Neural progenitor cell (in vitro differentiated cells): ENCODE measurements at places on chromosomes 7 and 10. TPM values are rescaled to one million over a fixed set of nuclear protein-coding genes. Genes with fewer than 3 reads are reported as not detected.

- no peak overlapping the region for H3K4me3 ChIP-seq
- no peak for DNase-seq
- no peaks in the 10 kb centered on the region for H3K4me1 ChIP-seq
Observed at GRCh38 chr10:106370751-106371150, 793.8 kb downstream of the SORCS1 start.

DNA sequence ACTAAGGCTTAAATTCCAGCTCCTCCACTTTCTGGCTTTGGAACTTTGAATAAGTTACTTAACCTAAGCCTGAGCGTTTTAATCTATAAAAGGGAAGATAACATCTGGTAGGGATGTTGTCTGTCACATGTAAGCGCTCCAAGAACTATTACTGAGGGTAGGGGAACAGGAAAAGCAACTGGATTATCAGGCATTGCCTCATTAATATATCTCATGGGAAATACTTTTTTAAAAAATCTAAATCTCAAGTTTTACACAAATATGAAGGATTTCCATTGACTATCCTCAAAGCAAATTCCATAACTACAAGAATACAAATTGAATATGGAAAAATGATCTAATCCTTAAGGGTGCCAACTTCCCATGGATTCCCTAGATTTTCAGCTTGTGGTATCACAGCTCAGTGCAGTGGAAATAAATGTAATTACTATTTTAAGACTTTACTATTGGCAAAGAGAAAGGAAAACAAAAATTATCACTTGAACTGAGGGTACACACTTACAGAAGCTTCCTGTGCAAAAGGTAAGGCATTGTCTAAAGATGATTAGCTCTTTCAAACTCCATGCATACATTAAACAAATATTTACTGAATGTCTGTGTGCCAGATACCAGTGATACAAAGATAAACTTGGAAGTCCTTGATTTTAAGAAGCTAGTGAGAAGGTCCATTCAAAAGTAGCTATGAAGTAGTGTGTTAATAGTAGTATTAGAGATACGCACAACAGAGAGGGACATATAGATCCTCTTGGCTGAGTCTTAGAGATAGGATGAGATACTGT lies 38.4 kb downstream of the NT5C2 start:
- H3K36me3 ChIP-seq: no peaks in the 10 kb centered on the region
- peak overlapping the region; percentile 98 for H3K27ac ChIP-seq
- no peaks in the 10 kb centered on the region for H3K27me3 ChIP-seq
- peak overlapping the region; percentile 34 for H3K4me3 ChIP-seq
- peak; percentile 21 for DNase-seq

The SH3PXD2A gene
- 2.3 and 4.7 TPM in 2 replicates for total RNA-seq

DNA sequence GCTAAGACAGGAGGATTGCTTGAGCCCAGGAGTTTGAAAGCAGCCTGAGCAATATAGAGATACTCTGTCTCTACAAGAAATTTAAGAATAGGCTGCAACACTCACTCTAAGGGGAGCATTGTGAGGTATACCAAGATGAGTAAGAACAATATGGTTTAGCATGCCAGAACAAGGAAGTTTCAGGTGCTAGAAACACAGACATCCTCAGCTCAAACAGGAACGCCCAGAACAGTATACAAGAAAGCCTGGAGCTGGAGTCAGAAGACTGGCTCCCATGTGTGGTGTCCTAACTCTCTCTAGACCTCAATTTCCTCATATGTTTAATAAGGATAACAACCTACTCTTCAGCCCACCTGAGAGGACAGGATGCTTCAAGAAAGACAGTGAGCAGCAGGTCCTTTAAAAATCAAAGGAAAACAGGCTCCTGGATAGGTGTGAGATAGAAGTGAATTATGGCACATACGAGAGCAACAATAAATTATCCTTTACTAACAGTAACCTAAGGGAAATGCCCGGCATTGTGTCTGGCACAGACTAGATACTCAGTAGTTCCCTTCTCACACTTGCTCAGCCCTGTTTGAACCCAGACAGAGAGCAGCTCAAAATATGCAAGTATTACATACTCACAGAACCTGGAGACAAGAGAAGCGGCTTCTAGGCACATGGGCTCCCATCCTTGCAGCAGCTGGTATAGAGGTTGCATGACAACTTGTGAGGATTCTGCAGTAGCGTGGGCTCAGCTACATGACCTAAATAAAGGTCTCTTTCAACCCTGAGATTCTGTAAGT lies 45.4 kb downstream of the KAT6B start:
- H3K27me3 ChIP-seq: no peaks in the 10 kb centered on the region
- no peaks in the 10 kb centered on the region for H3K36me3 ChIP-seq
- no peak for DNase-seq
- no peak overlapping the region for H3K4me3 ChIP-seq

GRCh38 chr7:29502133-29502532 lies 61.5 kb upstream of the PRR15 start:
- no peak overlapping the region for H3K4me3 ChIP-seq
- no peaks in the 10 kb centered on the region for H3K4me1 ChIP-seq
- no peaks in the 10 kb centered on the region for H3K27me3 ChIP-seq
- H3K36me3 ChIP-seq: no peaks in the 10 kb centered on the region
- H3K27ac ChIP-seq: no peak overlapping the region

DNA sequence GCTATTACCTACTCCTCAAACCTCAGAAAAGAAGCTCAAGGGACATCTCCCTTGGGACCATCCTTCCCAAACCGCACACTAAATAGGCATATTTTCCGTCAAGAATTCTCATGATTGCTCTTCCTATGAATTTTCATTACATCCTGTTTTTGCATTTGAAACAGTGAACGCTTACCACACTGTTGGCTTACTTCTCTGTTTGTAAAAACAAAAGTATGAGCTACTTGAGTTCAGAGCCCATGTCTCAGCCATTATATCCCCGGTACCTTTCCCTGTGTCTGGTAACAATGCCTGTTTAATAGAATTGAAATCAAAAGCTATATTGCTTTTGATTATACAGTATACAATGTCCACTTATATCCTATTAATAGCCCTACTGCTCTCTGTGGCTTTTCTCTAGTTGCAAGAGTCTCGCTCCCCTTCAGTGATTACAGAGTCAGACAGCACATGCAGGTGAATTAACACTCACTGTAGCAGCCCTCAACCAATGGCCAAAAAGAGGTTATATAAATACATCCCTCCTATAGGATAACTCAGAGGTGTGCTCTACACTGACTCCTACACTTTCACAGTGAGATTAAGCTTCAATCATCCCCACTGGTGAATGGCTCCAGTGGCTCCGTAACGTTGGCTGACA lies 264.4 kb downstream of the SORCS1 start:
- H3K27ac ChIP-seq: no peak overlapping the region
- H3K27me3 ChIP-seq: no peaks in the 10 kb centered on the region
- H3K4me3 ChIP-seq: no peak overlapping the region
- DNase-seq: no peak

The HSPA12A gene
- 5.3 and 5.6 TPM in 2 replicates for total RNA-seq

DNA sequence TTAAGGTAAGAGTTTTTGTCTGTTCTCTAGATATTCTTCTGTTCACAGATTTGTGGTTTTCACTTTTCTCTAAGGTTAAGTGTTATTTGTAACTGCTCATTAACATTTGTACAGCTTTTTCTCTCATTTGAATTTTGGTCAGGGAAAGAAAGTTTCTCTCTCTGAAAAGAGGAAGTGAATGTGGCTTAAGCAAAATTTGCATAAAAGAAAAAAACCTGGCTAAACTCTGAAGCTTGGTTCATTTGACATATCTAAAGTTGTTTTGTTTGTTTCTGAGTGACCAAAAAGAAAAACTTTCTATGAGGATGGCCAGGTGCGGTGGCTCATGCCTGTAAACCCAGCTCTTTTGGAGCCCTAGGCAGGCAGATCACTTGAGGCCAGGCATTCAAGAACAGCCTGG lies 22.0 kb upstream of the SLC26A4 start:
- H3K4me3 ChIP-seq: no peak overlapping the region
- DNase-seq: no peak
- H3K4me1 ChIP-seq: no peaks in the 10 kb centered on the region
- no peaks in the 10 kb centered on the region for H3K27me3 ChIP-seq
- no peaks in the 10 kb centered on the region for H3K36me3 ChIP-seq

The SPDYE11 gene
- not detected in 2 replicates for total RNA-seq

The MSMB gene
- total RNA-seq: not detected in 2 replicates

DNA sequence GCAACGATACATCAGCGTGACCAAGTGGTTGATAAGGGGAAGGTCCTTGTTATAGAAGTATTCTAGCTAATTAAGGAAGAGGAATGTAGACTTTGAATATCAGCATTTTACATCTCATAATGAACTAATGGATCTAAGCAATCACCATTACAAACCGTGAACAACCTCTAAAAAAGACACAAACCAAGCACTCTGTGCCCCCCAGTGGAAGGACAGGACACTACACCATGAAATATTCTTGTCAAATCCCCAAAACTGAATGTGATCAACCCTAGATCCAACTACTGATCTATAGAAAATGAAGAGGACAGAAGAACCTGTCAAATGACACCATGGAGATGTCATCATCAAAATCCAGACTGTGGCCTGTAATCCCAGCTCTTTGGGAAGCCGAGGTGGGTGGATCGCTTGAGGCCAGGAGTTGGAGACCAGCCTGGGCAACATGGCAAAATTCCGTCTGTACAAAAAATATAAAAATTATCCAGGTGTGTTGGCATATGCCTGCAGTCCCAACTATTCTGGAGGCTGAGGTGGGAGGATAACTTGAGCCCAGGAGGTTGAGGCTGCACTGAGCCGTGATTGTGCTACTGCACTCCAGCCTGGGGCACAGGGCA lies 111.3 kb upstream of the CARD11 start:
- H3K36me3 ChIP-seq: no peaks in the 10 kb centered on the region
- H3K27me3 ChIP-seq: no peaks in the 10 kb centered on the region
- DNase-seq: peak; percentile 58

GRCh38 chr10:119541459-119542356 lies 811 bp downstream of the RGS10 start:
- H3K4me1 ChIP-seq: peaks cover 15% of the 10 kb centered on the region
- H3K36me3 ChIP-seq: no peaks in the 10 kb centered on the region
- no peak overlapping the region for H3K27ac ChIP-seq
- no peak for DNase-seq
- H3K27me3 ChIP-seq: peaks cover 56% of the 10 kb centered on the region

DNA sequence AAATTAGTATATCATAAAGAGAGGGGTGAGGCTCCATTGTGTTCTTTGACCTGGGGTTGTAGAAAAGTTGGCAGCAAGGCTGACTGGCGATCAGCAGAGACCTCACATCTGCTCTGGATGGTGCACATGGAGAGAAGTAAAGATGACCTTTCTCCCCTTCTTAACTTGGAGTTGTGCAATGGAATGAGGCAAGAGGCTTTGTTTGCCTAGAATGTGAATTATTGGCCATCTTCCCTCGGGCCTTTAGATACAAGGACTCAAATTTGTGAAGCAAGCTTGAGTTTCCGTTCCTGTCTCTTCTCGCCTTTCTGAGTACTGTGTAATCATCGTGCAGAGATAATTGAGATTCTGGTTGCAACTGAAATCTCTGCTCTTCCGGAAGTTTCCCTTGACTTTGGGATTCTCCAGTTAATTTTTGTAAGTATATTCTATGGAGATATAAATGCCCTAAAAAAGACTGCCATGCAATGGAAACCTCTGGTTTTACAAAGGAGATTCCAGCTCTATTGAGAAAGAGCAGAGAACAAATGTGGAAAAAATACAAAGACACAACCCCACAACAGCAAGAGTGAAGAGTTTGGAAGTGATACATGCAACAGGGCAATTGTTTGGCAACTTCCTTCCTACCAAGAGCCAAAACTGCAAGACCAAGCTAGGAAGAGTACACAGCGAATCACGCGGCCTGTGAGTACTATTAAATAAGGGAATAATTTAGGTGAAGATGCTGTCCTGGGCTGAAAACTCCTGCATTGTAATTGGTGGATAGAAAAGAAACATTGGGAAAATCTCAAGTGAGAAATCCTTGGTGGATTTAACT lies 542.3 kb upstream of the NRP1 start:
- no peak for DNase-seq
- H3K27ac ChIP-seq: no peak overlapping the region
- no peaks in the 10 kb centered on the region for H3K27me3 ChIP-seq
- H3K36me3 ChIP-seq: no peaks in the 10 kb centered on the region
- peaks cover 28% of the 10 kb centered on the region for H3K4me1 ChIP-seq

DNA sequence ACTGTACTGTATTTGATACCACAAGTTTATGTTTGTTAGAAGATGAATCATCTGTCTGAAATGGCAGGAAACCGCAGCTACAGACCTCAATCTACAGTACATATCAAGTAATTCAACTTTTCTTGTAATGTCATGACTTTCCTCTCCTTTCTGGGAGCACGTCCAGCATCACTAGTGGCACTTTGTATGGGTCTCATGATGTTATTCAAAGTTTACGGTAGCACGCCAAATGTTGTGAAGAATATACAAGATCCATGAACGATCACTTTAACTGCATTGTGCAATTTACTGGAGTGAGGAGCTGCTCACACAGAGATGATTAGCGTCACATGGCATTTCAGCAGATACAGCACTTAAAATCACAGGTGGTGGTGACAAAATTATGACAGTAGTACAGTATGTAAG lies 257.8 kb upstream of the GNAI1 start:
- H3K4me1 ChIP-seq: peaks cover 20% of the 10 kb centered on the region
- DNase-seq: no peak
- no peak overlapping the region for H3K4me3 ChIP-seq
- H3K36me3 ChIP-seq: no peaks in the 10 kb centered on the region
